BJ (cell line): ENCODE measurements at places on chromosomes 7 and 10. TPM values are rescaled to one million over a fixed set of nuclear protein-coding genes. Genes with fewer than 3 reads are reported as not detected.

GARIN1A gene
- 0.67 and 0.94 TPM in 2 replicates for polyA plus RNA-seq

SLC26A4 gene
- 0.12 and 0.25 TPM in 2 replicates for polyA plus RNA-seq

WEE2 gene
- polyA plus RNA-seq = not detected in 2 replicates

TAS2R41 gene
- polyA plus RNA-seq = not detected in 2 replicates

PKD1L1 gene
- 0.01 and 0.13 TPM in 2 replicates for polyA plus RNA-seq

CUZD1 gene
- 0.64 and 0.85 TPM in 2 replicates for polyA plus RNA-seq

DRGX gene
- polyA plus RNA-seq = 0.04 and 0.06 TPM in 2 replicates

AEBP1 gene
- 45.7 and 117 TPM in 2 replicates for polyA plus RNA-seq

CUBN gene
- polyA plus RNA-seq = 0.39 TPM in 2 replicates

DGKB gene
- polyA plus RNA-seq = 0.05 and 0.09 TPM in 2 replicates

CYP3A4 gene
- not detected in 2 replicates for polyA plus RNA-seq

ADGRA1 gene
- not detected in 2 replicates for polyA plus RNA-seq

FFAR4 gene
- not detected in 2 replicates for polyA plus RNA-seq

ALDH18A1 gene
- 109 and 110 TPM in 2 replicates for polyA plus RNA-seq

MKX gene
- 68.1 and 72.9 TPM in 2 replicates for polyA plus RNA-seq

RARRES2 gene
- polyA plus RNA-seq = 6.3 and 7.2 TPM in 2 replicates

STOX1 gene
- polyA plus RNA-seq = 0.02 TPM in 1 of 2 replicates, not detected in the other

NKX2-3 gene
- polyA plus RNA-seq = not detected in 2 replicates
